Astrocyte (in vitro differentiated cells and primary cell): ENCODE measurements at places on chromosomes 5 and 9. TPM values are rescaled to one million over a fixed set of nuclear protein-coding genes. Genes with fewer than 3 reads are reported as not detected.

DNA sequence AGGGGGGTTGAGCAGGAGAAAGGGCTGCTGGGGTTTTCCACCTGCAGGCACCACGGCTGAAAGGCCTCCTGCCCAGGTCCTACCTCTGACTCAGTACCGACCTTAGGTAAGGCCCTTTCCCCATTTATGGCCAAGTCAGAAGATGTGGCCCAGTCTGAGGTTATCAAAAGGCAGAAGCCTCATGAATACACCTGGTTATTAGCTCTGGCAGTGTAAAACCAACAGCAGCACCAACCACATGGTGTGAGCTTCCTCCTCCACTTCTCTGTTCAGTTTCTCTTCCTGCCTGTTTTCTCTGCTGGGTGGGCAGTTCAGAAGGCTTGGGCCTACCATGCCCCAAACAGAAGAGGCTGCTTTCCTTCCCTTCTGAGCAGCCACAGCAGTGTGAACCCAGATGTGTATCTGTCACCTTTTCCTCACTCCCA, 86.9 kb downstream of the UGCG start:
- no peak overlapping the region for H3K4me3 ChIP-seq
- no peaks in the 10 kb centered on the region for H3K4me1 ChIP-seq
- no peaks in the 10 kb centered on the region for H3K27me3 ChIP-seq

DNA sequence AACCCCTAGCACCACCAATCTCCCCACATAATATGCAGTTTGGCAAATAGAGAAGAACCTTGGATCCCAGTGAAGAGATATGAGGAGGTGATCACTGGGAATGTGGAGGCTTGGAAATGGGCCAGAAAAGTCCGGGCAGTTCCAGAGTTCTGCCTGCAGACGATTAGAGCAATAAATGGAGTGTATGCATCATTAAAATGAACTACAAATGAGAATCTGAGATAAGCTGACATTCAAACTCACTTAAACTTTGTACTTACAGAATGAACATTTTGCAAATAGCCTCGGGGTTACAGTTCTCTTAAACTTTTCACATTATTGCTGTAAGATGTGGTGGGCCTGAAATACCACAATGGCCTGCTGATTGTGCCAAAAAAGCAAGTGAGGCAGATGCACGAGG, 23.0 kb upstream of the LHFPL2 start:
- H3K27me3 ChIP-seq: no peaks in the 10 kb centered on the region
- no peaks in the 10 kb centered on the region for H3K36me3 ChIP-seq
- H3K27ac ChIP-seq: no peak overlapping the region

GRCh38 chr9:134175808-134176598, 11.6 kb upstream of the RNU6ATAC start:
- peaks cover 15% of the 10 kb centered on the region for H3K27me3 ChIP-seq
- H3K36me3 ChIP-seq: no peaks in the 10 kb centered on the region
- no peak overlapping the region for H3K27ac ChIP-seq
- no peak for DNase-seq
- peaks cover 11% of the 10 kb centered on the region for H3K4me1 ChIP-seq
- H3K4me3 ChIP-seq: no peak overlapping the region

GRCh38 chr5:166906991-166907713, 1384.3 kb upstream of the WWC1 start:
- peaks cover 21% of the 10 kb centered on the region for H3K4me1 ChIP-seq
- H3K36me3 ChIP-seq: no peaks in the 10 kb centered on the region
- DNase-seq: peak; percentile 78
- H3K27me3 ChIP-seq: no peaks in the 10 kb centered on the region
- H3K4me3 ChIP-seq: no peak overlapping the region
- peak overlapping the region; percentile 30 for H3K27ac ChIP-seq

- H3K27ac ChIP-seq: no peak overlapping the region
- peak overlapping the region; percentile 43 for H3K4me3 ChIP-seq
- H3K4me1 ChIP-seq: no peaks in the 10 kb centered on the region
- DNase-seq: no peak
- no peaks in the 10 kb centered on the region for H3K27me3 ChIP-seq
These were observed 293.1 kb downstream of the ZSWIM6 start for GRCh38 chr5:61625137-61625561.

- H3K4me1 ChIP-seq: no peaks in the 10 kb centered on the region
- H3K27ac ChIP-seq: no peak overlapping the region
- no peaks in the 10 kb centered on the region for H3K36me3 ChIP-seq
These were observed 157.2 kb upstream of the PANK3 start for GRCh38 chr5:168736281-168736831.

DNA sequence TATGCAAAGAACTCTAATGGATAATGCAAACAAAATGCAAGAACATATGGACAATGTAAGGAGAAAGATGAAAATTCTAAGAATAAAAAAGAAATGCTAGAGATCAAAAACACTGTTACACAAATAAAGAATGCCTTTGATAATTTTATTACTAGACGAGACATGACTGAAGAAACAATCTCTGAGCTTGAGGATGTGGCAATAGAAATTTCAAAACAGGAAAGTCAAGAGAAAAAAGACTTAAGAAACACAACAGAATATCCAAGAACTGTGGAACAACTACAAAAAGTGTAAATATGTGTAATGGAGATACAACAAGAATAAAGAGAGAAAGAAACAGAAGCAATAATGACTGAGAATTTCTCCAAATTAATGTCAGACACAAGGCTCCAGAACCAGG, 140.5 kb upstream of the ACOT12 start:
- H3K4me1 ChIP-seq: no peaks in the 10 kb centered on the region
- H3K4me3 ChIP-seq: no peak overlapping the region

The PCDHGB4 gene
- 13.6 and 15.7 TPM in 2 replicates for total RNA-seq

DNA sequence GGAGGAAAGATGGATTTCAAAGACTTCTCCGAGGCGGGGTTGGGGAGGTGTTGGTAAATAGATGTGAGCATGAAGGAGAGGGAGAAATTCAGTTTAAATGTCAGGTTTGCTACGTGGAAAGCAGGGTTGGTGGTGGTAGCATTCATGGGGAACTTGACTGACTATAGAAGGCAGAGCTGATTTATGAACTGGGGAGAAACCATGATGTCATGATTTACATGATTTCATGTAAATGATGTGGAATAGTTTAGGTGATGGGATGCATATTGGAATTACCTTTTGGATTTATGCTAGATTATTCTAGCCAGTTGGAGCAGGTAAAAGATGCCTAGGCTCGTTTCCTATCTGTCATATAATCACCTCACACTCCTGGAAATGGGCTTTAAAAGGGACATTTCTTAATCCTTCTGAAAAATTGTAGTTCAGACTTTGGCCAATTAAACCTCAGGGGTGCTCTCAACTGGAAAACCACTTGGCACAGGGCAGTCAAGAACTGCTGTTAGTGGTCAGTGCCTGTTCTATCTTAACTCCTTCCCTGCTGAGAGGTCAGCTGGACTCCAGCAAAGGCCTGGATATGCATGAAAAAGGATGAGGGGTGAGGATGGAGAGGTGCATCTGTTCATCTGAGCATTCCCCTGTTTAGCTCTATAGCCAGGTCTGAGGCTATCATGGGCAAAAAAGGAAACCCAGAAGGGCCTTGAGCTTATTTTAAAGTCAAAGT, 50.1 kb upstream of the BASP1 start:
- no peaks in the 10 kb centered on the region for H3K36me3 ChIP-seq
- H3K27me3 ChIP-seq: no peaks in the 10 kb centered on the region
- peaks cover 3% of the 10 kb centered on the region for H3K4me1 ChIP-seq
- peak; percentile 64 for DNase-seq
- H3K4me3 ChIP-seq: no peak overlapping the region

The PCDHB5 gene
- 8.7 and 9.7 TPM in 2 replicates for total RNA-seq

The TRIM36 gene
- 4.4 and 5.9 TPM in 2 replicates for total RNA-seq

The PNPLA7 gene
- total RNA-seq: 2.6 and 2.9 TPM in 2 replicates

GRCh38 chr5:149037817-149038216, 25.0 kb downstream of the SH3TC2 start:
- H3K4me1 ChIP-seq: no peaks in the 10 kb centered on the region
- H3K36me3 ChIP-seq: no peaks in the 10 kb centered on the region
- no peaks in the 10 kb centered on the region for H3K27me3 ChIP-seq
- no peak overlapping the region for H3K4me3 ChIP-seq
- DNase-seq: no peak

The SOHLH1 gene
- total RNA-seq: not detected in 2 replicates

GRCh38 chr5:6602441-6602840, 30.4 kb downstream of the NSUN2 start:
- peaks cover 67% of the 10 kb centered on the region for H3K36me3 ChIP-seq
- no peaks in the 10 kb centered on the region for H3K4me1 ChIP-seq
- H3K27ac ChIP-seq: no peak overlapping the region
- DNase-seq: no peak
- H3K27me3 ChIP-seq: no peaks in the 10 kb centered on the region

DNA sequence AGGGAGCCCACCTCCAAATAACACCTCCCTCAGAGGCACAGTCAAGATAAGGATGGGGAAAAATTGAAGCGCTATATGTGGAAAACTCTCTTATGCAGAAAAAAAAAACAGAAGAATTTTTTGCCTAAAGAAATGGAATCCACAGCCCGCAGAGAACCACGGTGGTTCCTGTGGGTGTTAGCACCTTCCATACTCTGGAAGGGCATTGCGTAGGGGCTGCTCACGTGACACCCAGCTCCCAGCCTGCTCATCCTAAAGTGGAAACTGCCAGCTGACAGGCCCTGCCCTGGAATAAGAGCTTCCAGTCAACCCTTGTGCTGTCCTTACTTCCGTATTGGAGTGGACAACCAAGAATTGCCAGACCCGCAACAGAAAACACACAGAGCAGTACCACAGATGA, 142.5 kb downstream of the FSTL4 start:
- H3K27me3 ChIP-seq: peaks cover 4% of the 10 kb centered on the region
- no peaks in the 10 kb centered on the region for H3K4me1 ChIP-seq
- H3K4me3 ChIP-seq: no peak overlapping the region
- DNase-seq: no peak
- no peaks in the 10 kb centered on the region for H3K36me3 ChIP-seq

The FANCG gene
- total RNA-seq: 11.0 and 14.1 TPM in 2 replicates

- H3K27ac ChIP-seq: no peak overlapping the region
- H3K27me3 ChIP-seq: no peaks in the 10 kb centered on the region
- no peak overlapping the region for H3K4me3 ChIP-seq
These were observed 83.4 kb downstream of the SH3PXD2B start for GRCh38 chr5:172370648-172371545.

- no peaks in the 10 kb centered on the region for H3K27me3 ChIP-seq
- H3K27ac ChIP-seq: peak overlapping the region; percentile 92
- peak overlapping the region; percentile 99 for H3K4me3 ChIP-seq
- no peak for DNase-seq
These were observed 681 bp downstream of the PPWD1 start for GRCh38 chr5:65563777-65564176.

GRCh38 chr5:958701-959571, 49.7 kb upstream of the NKD2 start:
- peak; percentile 70 for DNase-seq
- no peak overlapping the region for H3K4me3 ChIP-seq
- no peaks in the 10 kb centered on the region for H3K36me3 ChIP-seq
- peaks cover 32% of the 10 kb centered on the region for H3K4me1 ChIP-seq
- H3K27me3 ChIP-seq: peaks cover 51% of the 10 kb centered on the region

DNA sequence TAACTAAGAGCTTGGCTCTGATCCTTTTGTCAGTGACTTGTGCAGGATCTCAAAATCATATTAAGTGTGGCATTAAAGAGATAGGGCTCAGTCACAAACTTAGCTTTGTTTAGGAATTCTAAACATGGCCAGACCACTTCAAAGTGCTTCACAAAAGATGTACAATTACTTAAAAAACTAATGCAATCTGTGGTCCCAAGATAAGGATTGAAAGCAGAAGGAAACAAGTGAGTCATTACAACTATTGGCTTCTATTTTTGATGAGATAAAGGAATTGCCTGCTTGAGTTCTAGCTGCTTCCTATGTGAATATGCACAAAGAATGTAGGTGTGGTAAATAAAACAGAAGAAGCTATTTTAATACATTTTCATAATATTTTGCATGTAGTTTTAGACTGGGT, 44.9 kb upstream of the SLC12A2 start:
- peaks cover 8% of the 10 kb centered on the region for H3K4me1 ChIP-seq
- no peak overlapping the region for H3K4me3 ChIP-seq
